Choroid plexus epithelial cell (primary cell): ENCODE measurements at places on chromosomes 3 and 15.

GRCh38 chr3:105497386-105497785 is 130.7 kb downstream of the ALCAM start:
- DNase-seq, result no peak

- DNase-seq, result no peak
These were observed 3.4 kb upstream of the LMAN1L start for GRCh38 chr15:74809242-74809641.

GRCh38 chr3:170520996-170521395 is 64.9 kb downstream of the SLC7A14 start:
- DNase-seq, result no peak

GRCh38 chr15:88745696-88746095 is 57.5 kb upstream of the ACAN start:
- DNase-seq, result peak; percentile 73

DNA sequence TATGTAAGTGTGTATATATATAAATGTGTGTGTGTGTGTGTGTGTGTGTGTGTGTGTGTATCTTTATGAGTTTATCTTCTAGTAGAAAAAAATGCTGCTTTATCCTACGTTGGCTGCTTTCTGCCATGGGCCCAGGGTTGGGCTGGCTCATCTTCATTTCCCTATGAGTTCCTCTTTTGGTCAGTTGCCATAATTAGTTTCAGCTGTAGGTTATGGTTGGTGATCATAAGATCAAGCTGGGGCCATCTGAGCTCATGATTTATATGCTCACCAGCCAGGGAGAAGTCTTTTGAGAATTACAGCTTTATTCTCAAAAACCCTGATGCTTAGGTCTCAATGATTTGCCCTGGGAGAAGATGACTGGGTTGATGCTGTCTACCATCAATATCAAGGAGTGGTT is 775.8 kb upstream of the ARPP21 start:
- no peak for DNase-seq

GRCh38 chr15:68192804-68193486 is 12.2 kb downstream of the CALML4 start:
- DNase-seq, result no peak

DNA sequence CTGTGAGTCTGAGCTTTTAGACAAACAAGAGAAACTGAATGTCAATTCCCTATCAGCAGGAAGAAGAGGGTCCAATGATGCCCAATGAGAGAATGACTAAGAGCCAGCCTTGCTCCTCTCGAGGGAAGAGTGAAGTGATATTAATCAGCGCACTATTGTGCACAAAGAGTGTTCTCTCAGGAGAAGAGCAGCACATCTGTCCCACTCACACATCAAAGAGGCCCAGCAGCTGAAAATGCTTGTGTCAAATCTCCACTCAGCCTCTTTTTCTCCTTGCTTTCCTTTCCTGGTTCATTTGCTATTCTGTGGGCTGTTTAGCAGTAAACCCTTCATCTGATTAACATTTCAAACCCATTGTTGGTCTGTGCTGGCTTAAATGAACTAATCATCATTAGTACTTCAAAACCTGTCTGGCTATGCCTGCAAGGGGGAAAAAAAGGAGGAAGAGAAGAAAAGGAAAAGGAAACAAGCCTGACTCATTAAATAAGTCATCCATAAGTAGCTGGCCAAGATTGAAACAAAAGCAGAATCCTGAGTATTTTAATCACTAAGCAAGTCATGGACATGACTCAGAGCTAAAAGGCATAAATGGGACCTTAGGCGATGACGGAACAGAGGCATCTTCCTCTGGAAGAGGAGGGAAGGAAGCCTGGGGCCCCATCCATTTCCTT is 912.7 kb downstream of the TUSC7 start:
- peak; percentile 71 for DNase-seq

GRCh38 chr3:25474052-25474451 is 46.0 kb downstream of the RARB start:
- no peak for DNase-seq

GRCh38 chr3:71451812-71452211 is 131.7 kb downstream of the FOXP1 start:
- DNase-seq, result no peak

DNA sequence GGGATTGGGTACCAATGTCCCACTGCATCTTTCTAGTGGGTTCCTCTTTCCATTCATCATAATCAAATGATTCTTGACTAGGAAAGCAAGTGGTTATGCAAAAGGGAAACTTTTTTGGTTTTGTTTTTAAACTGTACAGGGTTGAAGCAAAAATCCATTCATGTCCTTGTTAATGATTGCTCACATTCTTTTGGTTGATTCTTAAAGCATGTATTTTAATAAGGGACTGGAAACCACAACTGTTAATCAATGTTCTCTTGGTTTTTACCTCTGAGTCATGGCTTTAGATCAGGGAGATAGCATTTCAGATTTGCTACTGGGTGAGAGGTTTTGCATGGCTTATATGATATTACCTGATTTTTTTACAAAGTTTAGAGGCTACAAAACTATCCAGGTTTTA is 371.7 kb upstream of the RGMA start:
- DNase-seq, result no peak

DNA sequence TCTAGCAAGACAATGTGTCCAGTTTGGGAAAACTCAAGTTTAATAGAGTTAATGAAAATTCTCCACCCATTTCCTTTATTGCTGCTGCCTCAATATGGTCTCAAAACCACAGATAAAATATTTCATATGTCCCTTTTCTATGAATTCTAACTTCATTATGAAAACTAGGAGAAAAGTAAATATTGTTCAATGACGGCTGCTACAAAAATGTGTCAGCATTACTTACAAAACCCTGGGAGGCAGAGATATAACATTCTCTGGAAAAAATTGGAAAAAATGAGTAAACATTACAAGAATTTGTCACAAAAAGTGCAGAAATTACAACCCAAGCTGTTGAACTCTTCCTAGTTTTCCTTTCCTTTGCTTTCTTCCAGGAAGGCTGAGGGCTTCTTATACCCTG is 22.2 kb upstream of the FBN1 start:
- peak; percentile 64 for DNase-seq

DNA sequence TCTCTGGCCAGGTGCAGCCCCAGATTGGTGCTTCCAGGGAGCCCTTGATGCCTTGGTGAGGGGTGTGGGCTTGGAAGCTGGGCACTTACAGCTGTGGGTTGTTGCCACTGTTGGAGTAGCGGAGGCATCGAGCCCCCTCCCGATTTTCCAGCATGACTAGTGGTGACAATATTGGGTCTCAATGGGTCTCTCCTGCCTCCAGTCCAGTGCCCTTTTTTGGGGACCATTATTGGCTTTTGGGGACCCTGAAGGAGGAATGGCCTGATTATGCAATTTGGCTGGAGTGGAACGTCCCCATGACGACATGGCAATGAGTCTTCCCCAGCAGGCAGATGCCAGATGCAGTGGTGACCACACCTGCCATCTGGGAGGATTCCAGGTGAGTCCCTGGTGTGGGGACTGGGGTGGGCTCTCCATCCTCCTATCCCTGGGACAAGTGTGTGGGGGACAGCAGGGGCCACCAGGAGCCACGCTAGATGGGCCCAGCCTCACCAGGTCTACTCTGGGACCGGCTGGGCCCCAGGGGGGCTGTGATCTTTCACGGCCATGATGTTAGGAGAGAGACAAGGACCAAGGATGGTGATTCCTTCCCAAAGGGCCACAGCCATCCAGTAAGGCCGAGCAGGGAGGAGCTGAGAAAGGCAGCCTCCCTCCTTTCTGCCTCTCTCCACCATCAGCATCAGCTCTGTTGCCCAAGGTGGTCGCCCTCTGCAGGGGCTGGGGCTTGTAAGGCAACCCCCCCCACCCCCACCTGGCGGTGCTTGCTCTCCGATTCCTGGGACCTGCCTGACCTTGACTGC is 196.8 kb downstream of the GOLGA6L6 start:
- no peak for DNase-seq

DNA sequence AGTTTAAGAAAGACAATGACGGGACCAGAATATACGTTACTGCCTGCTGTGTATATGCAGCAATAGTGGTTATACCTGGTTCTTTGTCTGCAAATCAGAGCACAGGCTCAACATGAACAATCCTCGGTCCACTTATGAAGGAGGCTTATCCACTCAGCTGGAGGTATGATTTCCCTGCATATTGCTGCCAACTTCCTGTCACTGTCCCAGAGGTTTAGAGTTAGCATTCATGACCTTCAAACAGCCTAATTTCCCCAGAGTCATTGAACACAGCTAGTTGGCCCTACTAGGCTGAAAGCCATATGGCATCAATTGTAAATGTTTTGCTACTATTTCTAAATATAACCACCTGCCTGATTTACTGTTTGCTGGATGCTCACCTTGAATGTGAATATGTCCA is 224.9 kb upstream of the ZNF717 start:
- no peak for DNase-seq

DNA sequence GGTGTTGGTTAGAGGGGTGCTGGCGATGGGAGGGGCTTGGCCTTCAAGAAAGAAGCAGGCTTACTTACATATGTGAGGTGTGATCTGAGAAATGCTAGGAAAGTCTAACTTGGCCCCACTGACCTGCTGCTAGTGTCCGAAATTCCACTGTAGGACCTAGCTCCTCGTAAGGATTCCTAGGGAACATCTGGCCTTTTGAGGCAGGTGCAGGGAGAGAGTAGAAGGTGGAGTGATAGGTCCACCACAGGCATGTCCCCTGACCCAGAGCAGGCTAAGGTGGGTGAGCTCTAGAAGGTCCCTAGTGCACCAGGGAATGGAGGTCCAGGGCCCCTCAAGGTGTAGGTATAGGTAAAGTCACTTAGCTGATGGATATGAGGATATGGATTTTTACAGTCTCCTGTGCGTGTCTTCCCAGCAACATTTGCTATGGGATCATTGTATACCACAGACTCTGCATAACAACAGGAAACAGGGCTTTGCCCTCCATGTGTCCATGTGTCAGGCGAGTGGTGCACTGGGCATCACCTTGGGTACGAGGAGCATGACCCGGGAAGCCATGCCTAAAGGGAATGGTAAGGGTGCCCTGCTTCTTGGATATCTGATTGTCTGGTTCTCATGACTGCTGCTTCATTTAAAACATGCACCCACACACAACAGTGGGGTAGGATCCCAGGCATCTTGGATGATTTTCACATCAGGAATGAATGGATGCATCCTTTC is 32.6 kb downstream of the POMGNT2 start:
- DNase-seq, result no peak

GRCh38 chr3:4350789-4351163 is 47.6 kb downstream of the SETMAR start:
- peak; percentile 83 for DNase-seq

DNA sequence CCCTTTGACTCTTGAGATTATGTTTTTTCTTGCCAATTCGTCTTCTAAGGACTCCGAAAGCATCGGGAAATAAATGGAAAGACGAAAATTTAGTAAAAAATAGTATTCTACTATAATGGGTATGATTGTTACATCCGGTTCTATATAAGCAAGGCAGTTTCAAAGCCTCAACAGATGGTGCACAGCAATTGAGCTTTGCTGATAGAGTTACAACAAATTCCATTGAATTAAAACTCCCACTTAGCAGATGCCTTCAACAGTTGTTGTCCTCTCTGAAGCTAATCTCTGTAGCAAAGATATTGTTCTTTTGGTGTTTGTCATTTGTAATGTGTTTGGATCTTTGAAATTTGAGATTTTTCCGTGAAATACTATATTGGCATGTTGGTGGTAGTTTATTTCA is 16.1 kb upstream of the GHSR start:
- DNase-seq, result no peak

DNA sequence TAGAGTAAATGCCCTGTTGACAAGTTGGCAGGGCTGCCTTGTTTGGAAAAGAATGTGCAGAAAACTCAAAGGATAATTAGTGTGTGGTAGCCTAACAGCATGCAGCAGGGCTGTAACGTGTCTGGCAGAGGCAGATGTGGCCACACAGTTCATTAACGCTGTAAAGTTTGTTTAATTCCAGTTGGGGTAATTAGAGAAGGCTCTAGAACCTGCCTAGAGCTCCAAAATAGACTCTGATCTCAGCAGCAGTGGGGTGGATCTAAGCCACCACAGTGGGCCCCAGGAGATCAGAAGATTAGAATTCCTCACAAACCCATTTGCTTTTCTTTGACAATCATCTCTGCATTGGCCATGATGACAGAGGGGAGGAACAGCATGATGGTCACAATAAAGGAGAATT is 65.1 kb upstream of the LEKR1 start:
- no peak for DNase-seq

- no peak for DNase-seq
These were observed 794.4 kb upstream of the LMCD1 start for GRCh38 chr3:7707187-7707586.

DNA sequence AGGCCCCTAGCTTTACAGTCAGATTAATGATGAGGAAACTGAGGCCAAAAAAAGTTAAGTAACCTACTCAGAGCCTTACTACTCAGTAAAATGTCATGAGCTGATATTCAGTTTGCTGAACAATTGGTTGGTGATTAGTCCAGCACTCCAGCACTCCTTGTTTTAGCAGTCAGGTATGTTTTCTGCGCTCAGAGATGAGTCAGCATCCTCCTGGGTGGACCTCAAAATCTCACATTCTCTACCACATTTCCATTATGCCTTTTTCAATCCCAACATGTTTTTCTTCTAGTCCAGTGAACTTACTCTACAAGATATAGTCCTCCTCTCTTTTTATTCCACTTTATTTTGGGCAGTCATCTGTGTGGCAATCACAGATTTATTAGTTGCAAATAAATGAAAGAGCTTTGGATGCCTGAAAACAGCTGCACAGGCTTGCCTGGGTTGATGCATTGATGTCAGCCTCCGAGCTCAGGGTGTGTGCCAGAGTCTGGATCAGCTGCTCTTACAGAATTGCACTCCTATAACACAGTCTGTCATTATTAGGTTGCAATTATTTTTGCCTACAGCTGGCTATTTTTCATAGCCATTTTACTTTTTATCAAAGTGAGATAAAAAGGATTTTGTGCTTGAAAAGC is 133.2 kb downstream of the ARPP21 start:
- DNase-seq, result no peak

- DNase-seq, result no peak
These were observed 7.6 kb upstream of the LRIG1 start for GRCh38 chr3:66508461-66508860.

GRCh38 chr15:48861813-48862431 is 16.0 kb upstream of the EID1 start:
- peak; percentile 89 for DNase-seq

DNA sequence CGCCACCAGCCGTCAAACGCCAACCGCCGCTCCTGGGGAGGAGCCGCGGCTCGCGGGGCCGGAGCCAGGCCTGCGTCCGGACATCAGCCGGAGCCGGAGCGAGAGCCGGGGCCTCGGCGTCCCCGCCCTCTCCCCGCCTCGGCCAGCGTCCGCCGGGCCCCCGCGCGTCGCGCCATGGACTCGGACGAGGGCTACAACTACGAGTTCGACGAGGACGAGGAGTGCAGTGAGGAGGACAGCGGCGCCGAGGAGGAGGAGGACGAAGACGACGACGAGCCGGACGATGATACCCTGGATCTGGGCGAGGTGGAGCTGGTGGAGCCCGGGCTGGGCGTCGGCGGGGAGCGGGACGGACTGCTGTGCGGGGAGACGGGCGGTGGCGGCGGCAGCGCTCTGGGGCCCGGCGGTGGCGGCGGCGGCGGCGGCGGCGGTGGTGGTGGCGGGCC is 359 bp downstream of the ARIH1 start:
- no peak for DNase-seq

DNA sequence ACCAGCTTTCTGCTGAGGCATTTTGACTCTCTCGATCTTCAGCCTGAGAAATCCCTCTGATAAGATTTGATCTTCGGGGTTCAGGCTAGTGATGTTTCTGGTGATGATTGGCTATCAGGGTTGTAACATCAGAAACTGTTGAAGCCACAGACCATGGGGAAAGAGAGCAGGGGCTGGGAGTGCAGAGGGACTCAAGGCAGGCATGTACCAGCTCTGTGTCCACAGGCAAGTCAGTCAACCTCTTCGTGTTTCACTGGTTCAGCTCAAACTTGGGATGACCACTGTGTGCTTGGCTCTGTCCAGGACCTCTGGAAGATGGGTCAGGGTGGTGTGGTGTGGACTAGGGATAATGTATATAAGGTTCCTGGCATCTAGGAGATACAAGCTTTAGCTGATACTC is 116.5 kb downstream of the EEFSEC start:
- DNase-seq, result no peak
